ENCODE measurements at places on chromosomes 3 and 15.
A peak's percentile ranks its signal among the peaks of the same experiment; 100 is the strongest.

- peak; percentile 8 for DNase-seq
These were observed 16.9 kb downstream of the CEP19 start for GRCh38 chr3:196694941-196695848.

GRCh38 chr3:113643583-113643982 lies 52.9 kb downstream of the USF3 start:
- DNase-seq = no peak

DNA sequence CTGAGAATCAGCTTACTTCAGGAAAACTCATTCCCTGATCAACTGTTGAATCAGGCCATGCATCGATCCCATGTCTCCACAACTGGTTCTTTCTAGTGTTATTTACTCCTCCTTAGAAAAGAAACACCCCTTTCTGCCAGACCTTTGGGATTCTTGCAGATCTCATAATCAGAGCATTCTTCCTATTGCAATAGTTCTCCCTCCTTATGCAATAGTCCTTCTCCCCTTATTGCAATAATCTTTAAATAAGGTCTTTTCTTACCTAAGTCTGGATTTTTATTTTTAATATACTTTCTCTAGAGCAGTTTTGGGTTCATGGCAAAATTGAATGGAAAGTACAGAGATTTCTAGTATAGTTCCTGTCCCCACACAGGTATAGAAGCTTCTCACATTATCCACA lies 141.9 kb upstream of the SGO1 start:
- no peak for DNase-seq

GRCh38 chr15:93219859-93220420 lies 130.9 kb upstream of the RGMA start:
- DNase-seq = no peak

- no peak for DNase-seq
These were observed 5.2 kb downstream of the RNF7 start for GRCh38 chr3:141743305-141743704.

DNA sequence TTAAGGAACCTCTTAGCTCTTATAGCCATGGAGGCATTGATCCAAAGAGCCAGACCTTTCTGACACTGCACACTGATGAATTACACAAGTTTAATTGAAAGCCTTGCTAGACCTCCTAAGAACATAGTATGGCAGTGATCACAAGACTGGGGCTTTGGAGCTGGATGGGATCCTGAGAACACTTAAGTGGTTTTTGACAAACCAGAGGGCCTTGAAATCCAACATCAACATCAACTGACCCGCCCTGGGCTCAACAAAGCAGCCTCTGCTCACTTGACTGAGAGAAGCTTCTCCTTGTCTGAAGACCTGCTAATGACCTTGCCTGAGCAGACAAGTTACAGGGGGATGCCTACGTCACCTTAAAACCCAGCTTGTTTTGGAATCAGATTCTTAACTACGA lies 257.6 kb downstream of the KLF13 start:
- no peak for DNase-seq

GRCh38 chr3:13524979-13525669 lies 23.8 kb upstream of the FBLN2 start:
- no peak for DNase-seq

All from stimulated activated CD4-positive, alpha-beta T cell treated with anti-CD3 and anti-CD28 coated beads, Interleukin-1b, Interleukin-23, amount 100 ng/mL, for 1 hour (primary cell).